Stimulated activated CD8-positive, alpha-beta memory T cell treated with anti-CD3 and anti-CD28 coated beads, Interleukin-15, amount 100 ng/mL, for 4 hours (primary cell): ENCODE measurements at places on chromosomes 7 and 10.

DNA sequence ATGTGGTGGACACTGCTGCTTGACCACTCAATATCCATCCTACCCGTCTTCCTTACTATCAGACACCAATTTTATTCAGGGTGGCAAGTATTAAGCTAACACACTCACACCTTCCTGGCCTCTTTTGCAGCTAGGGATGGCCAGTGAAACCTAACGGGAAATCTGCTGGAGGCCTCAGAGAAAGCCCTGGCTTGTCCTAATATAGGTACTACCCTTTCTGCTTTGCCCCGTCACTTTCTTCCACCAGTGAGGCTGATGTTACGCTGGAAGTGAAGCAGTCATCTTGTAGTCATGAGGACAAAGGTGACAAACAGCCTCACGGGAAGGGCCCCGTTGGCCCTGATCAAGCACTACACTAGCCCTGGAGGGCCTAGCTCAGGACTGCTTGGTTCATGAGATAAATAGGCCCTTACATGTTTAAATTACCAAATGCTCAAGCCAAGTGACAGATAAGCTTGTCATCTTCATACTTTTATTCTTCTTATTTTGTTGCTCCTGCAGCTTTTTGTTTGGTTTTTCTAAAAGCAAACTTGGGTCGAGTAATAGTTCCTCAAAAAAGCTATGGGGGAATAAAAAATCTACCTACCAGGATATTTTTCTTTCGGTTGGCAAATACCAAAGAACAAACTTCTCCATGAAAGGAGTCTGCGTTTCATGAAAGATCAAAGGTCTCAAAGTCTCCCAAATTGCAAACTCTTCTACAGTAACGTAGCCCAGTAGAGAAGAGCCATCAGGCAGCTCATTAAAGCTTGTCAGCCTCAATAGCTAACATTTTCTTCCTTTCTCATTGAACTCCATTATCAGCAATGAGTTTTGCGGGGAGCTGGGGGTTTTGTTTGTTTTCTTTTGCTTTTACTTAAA is 17.5 kb downstream of the CREB3L2 start:
- no peak for DNase-seq

DNA sequence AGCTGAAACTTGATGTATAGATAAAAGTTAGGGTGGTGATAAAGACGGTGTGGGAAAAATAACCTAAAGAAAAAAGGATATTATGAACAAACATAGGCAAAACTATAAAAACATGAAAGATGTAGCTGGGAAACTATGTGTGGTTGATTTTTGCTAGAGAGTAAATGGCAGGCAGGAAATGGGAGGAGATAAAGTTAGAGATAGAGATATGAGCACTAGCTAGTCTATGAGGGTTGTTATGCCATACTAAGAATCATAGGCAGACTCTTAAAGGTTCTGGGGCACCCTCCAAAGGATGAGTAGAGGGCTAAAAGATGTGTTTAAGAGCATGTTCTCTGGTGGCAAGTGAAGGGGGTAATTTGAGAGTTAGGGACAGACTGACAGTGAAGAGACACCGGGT is 1109.2 kb downstream of the GATA3 start:
- DNase-seq = no peak

DNA sequence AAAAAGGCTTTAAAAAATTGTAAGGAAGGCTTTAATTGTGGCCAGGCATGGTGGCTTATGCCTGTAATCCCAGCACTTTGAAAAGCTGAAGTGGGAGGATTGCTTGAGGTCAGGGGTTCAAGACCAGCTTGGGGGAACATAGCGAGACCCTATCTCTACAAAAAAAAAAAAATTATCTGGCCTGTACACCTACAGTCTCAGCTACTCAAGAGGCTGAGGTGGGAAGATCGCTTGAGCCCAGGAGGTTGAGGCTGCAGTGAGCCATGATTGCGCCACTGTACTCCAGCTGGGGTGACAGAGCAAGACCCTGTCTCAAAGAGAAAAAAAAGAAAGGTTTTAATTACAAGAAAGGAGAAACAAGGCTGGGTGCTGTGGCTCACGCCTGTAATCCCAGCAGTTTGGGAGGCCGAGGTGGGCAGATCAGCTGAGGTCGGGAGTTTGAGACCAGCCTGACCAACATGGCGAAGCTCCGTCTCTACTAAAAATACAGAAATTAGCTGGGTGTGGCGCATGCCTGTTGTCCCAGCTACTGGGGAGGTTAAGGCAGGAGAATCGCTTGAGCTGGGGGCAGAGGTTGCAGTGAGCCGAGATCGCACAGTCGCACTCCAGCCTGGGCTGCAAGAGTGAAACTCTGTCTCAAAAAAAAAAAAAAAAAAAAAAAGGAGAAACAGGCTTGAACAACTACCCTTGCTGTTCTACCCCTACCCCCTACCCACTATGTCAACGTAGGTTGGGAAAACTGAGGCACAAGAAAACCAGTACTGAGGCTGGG is 83.7 kb downstream of the CARD11 start:
- no peak for DNase-seq

DNA sequence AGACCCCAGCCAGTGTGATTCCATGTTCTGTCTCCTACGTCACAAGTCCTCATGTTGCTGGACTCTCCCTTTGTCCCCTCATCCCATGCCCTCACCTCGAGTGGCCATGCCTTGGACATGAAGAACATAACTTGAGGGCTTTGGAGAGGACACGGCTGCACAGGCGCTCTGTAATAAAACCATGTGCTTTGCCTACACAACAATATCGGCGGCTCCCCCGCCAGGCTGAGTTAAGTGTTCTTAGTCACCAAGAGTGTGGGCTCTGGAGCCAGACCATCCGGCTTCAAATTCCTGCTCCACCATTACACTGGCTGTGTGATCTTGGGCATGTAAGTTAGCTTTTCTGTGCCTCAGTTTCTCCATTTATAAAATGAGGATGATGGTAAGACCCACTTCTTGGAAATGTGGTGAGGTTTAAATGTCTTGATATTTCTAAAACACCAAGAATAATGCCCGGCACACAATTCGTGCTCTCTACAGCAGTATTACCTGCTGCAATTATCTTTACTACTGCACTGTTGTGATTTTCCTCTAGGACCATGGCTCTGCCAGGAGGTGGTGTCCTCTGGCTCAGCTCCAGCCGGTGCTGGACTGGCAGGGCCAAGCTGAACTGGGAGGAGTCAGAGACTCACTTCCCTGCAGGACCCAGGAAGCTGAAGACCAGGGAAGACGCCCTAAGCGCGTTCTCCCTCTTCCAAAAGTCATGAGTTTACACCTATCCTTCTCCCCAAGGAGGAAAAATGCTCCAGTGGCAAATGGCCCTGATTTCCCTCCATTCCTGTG is 15.7 kb downstream of the SLIT1 start:
- DNase-seq = no peak

DNA sequence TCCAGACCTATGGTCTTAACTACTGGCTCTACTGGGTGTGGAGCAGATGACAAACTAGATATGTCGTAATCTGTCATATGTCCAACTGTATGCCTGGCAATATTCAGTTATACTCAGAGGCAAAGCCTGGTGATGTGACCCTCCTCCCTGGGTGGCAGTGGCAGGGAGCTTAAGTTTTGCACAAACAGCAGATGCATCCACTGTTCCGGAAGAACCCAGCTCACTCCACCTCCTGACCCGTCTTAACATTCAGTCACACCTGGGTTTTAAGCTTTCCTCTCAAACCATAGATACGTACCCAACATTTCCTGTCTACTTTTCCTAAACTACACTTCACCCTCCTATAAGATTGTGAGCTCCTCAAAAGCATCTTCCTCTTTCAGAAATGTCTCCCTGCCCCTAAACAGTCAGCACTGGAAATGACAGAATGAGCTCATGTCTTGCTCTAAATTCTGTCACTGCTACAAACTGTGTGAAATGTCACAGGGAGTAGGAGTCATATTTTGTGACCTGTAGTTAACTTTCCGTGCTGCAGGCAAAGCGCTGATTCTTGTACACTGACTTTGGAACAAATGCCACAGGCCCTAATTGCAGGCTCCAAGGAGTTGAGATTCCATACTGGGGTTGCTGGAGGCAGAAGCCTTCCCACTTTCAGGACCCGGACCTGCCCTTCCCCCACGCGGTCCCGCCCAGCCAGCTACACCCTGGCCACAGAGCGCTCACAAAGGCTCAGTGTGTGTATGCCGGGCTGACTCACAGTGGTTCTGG is 23.9 kb downstream of the SCD start:
- DNase-seq = no peak

- DNase-seq = no peak
These were observed 46.0 kb downstream of the PRKAR2B start for GRCh38 chr7:107090457-107090856.

GRCh38 chr7:16634271-16634738 is 11.2 kb downstream of the ANKMY2 start:
- DNase-seq = no peak

DNA sequence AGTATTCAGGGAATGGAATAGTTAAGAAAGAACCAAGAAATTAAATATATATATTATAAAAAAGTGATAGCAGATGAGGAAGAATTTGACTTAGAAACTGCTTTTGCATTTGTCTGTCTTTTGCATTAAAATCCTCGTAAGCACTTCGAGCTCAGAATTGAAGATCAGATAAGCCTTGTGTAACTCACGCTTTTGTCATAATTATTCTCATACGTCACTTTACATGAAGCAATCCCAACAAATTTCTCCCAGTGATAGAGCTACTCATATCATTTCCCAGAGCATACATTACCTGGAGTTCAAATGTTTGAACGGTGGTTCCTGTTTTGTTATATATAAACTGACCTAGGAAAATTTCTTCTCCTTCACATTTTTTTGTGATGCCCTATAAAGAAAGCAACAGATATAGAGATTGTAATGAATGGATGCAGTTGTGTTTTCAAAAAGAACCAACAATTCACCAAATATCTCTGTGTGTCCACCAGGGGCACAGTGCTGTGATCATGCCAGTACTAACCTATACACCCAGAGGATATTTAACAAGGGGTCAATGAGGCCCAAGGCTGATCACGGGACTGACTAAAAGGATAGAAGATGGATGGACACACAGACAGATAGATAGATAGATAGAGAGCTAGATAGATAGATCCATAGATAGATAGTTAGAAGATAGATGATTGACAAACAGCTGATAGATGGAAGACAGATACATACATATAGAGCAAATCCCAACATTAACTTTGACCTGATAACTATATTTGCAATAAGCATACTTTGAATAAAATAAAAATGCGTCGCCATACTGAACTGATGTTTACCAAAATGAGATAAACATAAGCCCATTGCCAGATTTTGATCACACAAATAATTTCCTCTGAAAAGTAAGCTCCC is 9.3 kb upstream of the HUS1 start:
- no peak for DNase-seq

DNA sequence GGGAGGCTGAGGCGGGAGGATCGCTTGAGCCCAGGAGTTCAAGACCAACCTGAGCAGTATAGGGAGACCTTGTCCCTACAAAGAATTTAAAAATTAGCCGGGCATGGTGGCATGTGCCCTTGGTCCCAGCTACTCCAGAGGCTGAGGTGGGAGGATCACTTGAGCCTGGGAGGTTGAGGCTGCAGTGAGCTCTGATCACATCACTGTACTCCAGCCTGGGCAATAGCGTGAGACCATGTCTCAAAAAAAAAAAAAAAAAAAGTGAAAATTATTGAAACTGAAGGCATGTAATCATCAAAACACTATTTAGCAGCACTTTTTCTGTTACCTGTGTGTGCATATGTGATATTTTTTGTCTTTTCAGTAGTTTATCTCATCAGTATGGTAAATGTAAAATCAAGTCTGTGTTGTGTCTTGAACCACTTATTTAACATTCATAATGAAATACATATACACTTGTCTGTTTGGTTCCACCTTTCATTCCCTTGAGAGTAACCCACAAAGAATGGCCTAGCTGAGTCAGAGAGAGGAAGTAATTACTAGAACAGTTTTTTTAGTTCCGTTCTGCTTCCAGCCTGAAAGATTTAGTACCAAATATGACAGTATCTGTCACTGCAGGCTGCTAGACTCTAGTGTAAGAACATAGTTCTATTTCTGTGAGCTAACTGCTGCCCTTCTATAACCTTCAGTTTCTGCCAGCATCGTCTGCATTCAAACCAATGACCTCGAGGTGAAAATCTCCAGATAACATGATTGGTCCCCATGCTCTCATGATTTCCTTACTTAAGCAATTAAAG is 68.6 kb downstream of the MMRN2 start:
- no peak for DNase-seq

DNA sequence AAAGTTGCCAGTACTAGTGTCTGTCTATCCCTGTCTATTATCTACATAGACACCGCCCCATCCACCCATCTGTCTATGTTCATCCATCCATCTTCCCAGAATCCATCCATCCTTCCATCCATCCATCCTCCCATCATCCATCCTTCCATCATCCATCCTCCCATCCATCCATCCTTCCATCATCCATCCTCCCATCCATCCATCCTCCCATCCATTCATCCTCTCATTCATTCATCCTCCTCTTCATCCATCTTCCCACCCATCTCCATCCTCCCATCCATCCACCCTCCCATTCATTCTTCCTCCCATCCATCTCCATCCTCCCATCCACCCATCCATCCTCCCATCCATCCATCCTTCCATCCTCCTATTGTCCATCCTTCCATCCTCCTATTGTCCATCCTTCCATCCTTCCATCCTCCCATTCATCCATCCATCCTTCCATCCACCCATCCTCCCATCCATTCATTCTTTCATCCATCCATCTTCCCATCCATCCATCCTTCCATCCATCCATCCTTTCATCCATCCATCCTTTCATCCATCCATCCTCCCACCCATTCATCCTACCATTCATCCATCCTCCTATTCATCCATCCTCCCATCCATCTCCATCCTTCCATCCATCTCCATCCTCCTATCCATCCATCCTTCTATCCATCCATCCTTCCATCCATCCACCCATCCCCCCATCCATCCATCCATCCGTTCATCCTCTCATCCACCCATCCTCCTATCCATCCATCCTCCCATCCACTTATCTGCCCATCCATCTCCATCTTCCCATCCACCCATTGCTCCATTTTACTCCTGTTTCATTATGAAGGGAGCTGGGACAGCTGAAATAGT is 14.7 kb upstream of the LEP start:
- DNase-seq = no peak

GRCh38 chr7:138388673-138389491 is 71.2 kb upstream of the TRIM24 start:
- no peak for DNase-seq

GRCh38 chr7:4461531-4461930 is 220.6 kb upstream of the FOXK1 start:
- DNase-seq = no peak

DNA sequence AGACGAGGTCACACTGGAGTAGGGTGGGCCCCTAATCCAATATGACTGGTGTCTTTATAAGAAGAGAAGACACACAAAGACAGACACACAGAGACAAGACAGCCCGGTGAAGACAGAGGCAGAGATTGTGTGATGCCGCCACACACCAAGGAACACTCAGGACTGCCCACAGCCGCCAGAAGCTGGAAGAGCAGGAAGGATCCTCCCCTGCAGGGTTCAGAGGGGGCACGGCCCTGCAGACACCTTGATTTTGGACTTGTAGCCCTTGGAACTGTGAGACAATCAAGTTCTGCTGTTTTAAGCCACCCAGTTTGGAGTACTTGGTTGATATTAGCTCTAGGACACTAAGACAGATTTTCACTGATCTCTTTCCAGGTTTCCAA is 72.1 kb upstream of the NANOS1 start:
- no peak for DNase-seq
